Renal cortical epithelial cell (primary cell): ENCODE measurements at places on chromosomes 6 and 20. TPM values are rescaled to one million over a fixed set of nuclear protein-coding genes. Genes with fewer than 3 reads are reported as not detected.

Gene CPXM1
- 0.17 and 0.20 TPM in 2 replicates for total RNA-seq

Gene CENPQ
- total RNA-seq = 5.0 and 10.4 TPM in 2 replicates

Gene MYBL2
- total RNA-seq = 0.80 and 14.2 TPM in 2 replicates

Gene OVOL2
- 0.15 and 2.1 TPM in 2 replicates for total RNA-seq

Gene RAET1G
- total RNA-seq = 0.15 TPM in 1 of 2 replicates, not detected in the other

Gene NKAIN2
- not detected in 2 replicates for total RNA-seq

Gene CD93
- total RNA-seq = 0.30 and 0.35 TPM in 2 replicates

Gene GUCA1A
- 0.05 TPM in 1 of 2 replicates, not detected in the other for total RNA-seq

Gene THBS2
- total RNA-seq = 6.5 and 23.6 TPM in 2 replicates
